Activated CD4-positive, alpha-beta T cell treated with anti-CD3 and anti-CD28 coated beads, Interleukin-2, amount 50 U/mL, for 16 hours (primary cell): ENCODE measurements at places on chromosomes 3 and 15.

GRCh38 chr15:42413920-42414319 lies 54.6 kb downstream of the CAPN3 start:
- no peak for DNase-seq

DNA sequence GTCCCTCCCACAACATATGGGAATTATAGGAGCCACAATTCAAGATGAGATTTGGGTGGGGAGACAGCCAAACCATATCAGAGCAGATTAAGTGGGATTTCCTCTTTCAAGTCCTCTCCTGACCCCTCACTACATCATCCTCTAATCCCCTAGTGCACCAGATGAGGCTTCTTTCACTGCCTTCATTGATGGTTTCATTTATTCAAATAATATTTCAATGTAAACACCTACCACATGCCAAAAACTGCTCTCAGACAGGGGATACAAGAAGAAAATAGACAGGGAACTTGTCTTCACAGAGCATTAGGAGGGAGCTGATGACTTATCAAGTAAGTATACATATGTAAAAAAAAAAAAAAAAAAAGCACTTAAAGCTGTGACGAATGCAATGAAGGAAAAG lies 180.2 kb downstream of the NTRK3 start:
- DNase-seq = no peak

DNA sequence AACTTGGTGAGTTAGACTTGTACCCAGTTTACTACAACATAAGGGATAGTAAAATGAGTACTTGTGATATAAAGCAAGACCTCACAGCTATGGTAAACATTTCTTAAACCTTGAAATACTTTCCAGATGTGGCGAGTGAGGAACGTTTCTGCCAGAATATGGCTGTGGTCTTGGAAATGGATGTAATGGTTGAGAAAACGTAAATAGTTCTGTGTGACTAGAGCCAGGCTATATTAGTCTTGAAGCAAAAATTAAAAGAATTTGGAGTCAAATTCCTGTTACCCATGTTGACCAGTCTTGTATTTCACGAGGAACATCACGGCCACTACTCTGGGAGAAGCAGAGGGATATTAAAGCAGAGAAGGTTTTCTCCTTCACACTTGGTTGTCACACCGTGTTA lies 15.3 kb downstream of the OR4F15 start:
- DNase-seq = no peak

- DNase-seq = no peak
These were observed 98.2 kb downstream of the ZNF609 start for GRCh38 chr15:64558460-64559179.

DNA sequence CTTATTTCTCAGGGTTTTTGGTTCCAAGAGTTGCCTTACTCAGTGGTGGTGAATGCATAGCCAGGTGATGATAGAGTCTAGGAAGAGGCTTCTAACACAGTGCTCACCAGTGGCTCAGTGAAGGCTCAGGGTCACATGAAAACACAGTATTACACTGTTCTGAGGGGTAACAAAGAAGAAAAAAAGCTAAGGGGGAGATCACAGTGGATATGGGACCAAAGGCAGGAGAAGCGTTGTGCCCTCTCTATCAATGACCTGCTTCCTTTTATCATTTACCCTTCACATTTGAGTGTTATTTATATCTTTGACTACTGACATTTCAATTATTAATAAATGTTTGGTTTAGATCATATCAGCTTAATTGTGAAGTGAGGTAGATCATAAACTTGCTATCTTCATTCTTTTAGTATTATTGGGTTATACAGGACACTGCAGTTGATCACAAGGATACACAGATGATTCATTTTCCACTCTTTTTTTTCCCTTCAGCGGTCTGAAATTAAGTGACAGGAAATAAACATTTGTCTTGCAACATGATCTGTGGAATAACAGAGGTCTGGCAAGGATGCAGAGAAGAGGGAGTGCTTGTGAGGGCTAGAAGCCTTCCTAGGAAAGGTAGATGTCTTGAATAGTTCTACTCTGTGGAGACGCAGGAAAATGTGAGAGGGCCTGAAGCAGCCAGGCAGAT lies 171.7 kb downstream of the C3orf38 start:
- no peak for DNase-seq

DNA sequence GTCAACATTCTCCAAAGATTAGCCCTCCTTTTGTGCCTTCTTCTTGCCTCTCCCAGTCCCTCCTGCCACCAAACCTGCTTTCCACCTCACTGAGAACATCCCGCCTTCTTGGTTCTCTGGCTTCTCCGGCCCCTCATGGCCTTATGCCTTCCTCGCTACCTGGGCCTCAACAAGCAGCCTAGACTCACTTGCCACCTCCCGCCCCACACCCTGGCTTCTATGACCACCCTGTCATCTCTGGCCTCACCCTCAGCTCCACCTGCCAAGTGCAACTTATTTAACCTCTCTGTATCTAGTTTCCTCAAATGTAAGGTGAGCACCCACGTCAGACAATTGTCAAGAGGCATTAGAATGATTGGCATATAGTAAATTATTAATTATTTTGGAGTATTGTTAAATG lies 68.8 kb upstream of the MEX3B start:
- no peak for DNase-seq

GRCh38 chr3:30605005-30605404 lies 1.4 kb upstream of the TGFBR2 start:
- no peak for DNase-seq

GRCh38 chr3:150073031-150073430 lies 102.3 kb upstream of the PFN2 start:
- no peak for DNase-seq

GRCh38 chr3:38636464-38636863 lies 13.0 kb downstream of the SCN5A start:
- no peak for DNase-seq

DNA sequence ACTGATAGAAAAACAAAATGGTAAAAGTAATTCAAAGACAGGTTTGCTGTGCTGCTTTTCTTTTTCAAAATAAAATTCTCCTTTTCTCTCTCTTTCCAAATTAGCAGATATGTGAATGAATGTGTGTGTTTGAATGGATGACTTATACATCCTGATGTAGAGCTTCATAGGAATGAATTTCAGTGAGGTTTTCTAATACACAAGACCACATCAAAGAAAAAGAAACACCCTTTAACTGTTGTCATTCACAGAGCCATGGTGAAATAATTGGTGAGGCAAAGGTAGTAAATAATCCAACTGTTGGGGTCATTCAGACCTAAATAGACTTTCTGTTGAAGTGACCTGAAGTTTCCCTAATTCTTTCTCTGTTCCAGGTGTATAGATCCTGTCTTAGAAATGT lies 139.1 kb upstream of the ZPLD1 start:
- no peak for DNase-seq

DNA sequence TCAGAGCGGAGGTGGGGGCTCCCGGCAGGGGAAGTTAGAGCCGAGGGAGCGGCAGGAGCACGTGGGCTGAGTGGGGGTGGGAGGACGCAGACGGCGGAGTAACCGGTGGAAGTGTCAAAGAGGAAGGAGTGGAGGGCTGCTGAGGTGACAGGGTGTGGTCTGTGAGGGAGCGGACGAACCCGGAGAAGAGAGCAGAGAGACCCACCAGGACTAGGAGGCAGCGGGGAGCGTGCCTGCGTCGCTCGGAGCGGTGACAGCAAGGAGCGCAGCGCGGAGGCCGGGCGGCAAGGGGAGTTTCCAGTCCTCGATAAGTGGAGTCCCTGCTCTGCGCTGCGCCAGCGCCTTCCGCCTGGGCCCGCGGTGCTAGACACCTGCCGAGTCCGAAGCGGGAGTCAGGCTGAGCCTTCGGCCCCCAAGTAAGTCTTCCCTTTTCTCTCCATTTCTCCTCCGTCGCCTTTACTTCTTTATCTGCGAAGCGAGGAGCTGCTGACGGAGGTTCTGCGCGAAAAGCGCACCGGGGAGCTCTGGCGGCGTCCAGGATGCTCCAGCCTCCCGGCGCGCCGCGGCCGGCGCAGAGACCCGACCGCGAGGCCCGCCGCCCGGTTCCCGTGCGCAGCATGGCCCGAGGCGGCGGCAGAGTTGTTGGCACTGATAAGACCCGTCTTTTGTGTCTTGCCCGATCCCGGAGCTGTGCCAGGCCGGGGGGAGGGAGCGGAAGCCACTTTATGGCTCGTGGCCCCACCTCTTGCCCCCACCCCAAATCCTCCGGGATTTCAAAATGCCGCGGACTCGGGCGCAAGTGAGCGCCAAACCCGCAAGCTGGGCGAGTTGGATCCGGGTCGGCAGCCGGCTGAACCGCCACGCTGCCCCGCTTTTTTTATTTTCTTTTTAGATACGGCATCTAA lies 533.0 kb upstream of the SEMA6D start:
- DNase-seq = peak; percentile 9

- no peak for DNase-seq
These were observed 40.8 kb downstream of the SEMA5B start for GRCh38 chr3:122986693-122987179.

GRCh38 chr3:45535665-45536064 lies 58.9 kb upstream of the LIMD1 start:
- DNase-seq = no peak

DNA sequence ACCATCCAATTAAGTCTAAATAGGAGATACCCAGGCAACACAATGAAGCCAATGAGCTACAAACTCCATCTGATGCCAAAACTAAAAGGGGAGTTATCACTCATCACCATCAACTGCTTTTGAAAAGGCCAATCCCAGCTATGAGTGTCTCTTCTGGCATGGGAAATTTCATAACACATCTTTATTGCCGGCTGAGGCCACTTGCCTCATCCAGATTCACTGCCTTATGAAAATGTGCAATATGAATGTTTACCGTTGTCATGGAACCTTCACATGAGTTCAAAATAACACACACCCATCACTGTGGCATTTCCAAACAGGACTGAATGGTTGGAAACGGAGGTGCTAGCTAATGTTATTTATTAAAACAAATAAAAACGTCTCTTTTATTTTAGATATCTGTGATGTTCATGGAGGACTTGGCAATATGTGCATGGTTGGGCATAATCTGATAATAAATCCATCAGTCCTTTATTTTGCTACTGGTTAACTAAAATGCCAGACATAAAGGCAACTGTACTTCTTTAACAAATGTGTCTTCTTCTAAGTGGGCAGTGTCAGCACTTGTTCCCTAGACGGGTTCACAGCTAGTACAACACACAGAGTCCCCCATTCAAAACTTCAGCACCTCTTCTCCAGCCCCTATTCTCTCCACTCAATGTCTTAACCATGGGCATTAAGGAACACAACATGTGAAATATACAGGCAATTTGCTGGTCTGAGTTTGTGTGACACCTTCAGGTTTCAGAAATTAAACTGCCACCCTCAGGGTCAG lies 143.9 kb downstream of the MAGI1 start:
- DNase-seq = no peak

- no peak for DNase-seq
These were observed 108.3 kb downstream of the VGLL4 start for GRCh38 chr3:11535243-11535960.

- no peak for DNase-seq
These were observed 53.6 kb downstream of the ABHD2 start for GRCh38 chr15:89141885-89142284.

DNA sequence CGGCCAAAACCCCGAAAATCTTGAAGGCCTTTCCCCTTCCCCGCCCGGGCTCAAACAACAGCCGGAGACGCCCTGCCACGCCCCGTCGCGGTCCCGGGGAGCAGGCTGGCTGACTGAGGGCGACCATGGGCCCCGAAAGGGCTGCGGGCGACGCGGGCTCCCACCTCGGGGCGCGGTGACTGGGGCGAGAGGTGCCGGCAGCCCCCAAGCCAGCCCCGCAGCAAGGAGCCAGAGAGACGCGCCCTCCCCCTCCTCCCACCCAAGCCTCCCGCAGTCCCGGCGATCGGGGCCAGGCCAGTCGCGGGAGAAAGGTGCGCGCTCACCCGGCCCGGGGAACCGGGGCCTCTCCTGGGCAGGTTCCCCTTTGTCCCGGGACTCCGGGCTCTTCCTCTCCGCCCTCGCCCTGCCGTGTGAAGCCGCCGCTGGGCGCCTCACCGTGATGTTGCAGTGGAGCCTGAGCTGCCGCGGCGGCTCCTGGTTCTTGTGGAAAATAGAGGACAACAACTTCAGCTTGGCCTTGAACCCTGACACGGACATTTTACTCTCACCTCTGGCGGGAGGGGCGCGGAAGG lies 30.6 kb upstream of the ZSCAN2 start:
- peak; percentile 39 for DNase-seq

DNA sequence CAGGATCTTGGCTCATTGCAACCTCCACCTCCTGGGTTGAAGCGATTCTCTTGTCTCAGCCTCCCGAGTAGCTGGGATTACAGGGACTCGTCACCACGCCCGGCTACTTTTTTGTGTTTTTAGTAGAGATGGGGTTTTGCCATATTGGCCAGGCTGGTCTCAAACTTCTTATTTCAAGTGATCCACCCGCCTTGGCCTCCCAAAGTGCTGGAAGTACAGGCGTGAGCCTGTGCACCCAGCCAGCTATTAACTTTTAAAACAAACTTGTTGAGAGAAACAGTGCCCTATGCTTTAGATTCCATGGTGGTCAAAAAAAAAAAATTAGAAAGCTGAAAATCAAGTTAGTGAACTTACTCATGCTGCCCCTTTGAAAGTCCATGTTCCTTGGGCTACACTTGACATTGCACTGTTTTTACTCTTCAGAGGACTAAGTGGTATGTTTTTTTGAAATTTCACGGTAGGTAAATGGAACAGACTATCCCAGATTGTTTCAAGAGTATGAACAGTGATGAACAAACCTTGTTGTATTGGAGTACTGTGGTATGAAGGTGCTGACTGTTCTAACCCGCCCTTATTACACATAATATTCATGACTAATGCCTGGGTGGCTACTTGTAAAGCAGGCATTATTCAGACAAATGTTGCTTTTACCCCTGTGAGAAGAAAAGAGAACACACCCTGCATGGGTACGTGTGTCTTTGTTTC lies 206.9 kb downstream of the KLHL25 start:
- DNase-seq = no peak

GRCh38 chr15:67897646-67898339 lies 57.9 kb upstream of the RNU6-1 start:
- DNase-seq = no peak

DNA sequence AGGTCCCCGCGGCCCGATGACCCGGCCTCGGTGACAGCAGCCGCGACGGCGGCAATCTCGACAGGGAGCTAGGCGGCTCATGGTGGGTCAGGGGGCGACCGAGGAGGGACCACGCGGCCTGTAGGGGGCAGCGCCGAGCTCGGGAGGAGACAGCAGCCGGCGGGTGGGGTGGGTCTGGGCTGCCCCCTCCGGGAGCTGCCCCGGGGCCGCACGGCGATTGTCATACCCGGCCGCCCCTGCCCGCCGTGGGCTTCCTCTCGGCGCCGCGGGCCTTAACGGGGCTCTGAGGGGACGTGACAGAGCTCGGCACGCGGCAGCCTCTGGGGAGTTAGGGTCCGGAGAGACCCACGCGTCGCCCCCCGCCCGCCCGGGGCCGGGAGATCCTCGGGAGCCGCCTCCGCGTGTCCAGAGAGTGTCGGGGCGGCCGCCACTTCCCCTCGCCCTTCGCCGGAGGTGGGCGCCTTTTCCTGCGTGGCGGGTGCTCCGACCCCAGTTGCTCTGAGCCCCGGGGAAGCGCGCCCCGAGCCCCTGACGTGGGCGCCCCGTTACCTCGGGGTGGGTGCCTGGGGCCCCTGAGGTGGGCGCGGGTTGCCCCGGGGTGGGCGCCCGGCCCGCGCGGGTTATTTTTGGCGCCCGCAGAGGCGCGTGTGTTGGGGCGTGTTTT lies 539 bp upstream of the PLCL2 start:
- peak; percentile 71 for DNase-seq

- DNase-seq = no peak
These were observed 385.8 kb upstream of the CNTN6 start for GRCh38 chr3:707041-707440.
